ENCODE measurements at places on chromosomes 6 and 20.

- no peak for DNase-seq
Measured at GRCh38 chr6:33763483-33763882, 16.8 kb upstream of the IP6K3 start.

DNA sequence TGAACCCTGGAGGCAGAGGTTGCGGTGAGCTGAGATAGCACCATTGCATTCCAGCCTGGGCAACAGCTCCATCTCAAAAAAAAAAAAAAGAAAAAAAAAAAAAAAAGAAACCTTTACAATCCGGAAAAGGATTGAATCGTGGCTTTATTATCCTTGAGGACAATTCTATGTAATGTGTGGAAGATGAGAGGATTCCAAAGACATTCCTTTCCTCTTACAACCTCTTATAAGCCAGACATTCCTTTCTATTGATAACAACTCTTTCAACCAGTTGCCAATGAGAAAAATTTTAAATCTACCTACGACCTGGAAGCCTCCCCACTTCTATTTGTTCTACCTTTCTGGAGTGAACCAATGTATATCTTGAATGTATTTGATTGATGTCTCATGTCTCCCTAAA is 91.2 kb upstream of the EEF1E1 start:
- no peak for DNase-seq

DNA sequence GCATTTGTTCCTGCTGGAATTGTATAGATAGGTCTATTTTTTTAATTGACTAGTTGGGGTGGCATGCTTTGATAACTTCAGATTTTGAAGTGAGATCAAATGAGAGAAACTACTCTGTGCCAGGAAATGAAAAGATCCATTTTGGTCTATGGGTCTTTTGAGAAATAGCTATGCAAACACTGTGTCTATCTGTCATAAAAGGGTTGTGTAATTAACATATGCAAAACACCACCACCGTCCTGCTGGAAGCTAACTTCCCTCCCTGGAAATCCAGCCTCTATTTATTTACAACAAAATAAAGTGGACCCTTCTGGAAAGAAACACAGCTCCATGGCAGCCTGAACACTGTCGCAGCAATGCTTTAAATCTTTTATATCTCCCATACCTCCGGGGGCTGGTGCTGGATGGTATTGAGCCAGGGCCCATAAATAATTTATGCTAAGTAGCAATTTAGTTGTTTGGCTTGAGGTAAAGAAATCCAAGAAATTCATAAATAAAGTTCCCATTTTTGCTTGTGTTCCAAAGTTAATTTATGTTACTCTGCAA is 244.2 kb upstream of the POU3F2 start:
- DNase-seq = no peak

DNA sequence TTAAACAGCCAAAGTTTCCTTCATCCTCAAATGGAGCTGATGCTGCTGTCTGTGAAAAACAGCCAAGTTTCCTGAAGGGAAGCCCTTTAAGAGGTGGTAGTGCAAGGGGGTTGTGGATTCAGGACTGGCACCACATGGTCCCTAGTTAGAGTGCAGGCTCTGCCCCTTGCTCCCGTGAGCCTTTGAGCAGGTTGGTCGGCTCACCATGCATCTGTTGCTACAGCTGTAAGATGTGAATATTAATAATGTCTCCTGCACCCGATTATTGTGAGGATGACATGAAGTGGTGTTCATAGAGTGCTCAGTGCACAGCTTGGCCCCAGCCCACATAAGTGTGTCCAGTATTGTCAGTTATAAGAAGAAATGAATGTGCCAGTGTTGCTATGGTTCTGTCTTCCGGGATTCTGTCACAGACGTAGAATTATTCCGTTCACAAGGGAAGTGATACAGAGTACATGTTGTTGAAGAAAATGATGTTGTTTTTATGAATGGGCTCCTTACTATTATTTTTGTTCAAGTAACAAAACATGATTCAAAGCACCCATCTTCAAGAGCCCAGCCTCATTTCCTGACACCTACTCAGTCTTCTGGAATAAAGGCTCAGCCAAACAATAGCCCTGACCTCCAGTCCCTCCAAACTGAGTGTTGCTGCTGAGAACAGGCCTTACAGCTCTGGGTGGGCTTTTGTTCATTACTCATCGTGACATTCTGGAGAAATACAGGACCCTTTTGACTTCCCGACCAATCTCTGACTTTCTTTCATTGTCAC is 2.9 kb upstream of the PKIG start:
- no peak for DNase-seq

DNA sequence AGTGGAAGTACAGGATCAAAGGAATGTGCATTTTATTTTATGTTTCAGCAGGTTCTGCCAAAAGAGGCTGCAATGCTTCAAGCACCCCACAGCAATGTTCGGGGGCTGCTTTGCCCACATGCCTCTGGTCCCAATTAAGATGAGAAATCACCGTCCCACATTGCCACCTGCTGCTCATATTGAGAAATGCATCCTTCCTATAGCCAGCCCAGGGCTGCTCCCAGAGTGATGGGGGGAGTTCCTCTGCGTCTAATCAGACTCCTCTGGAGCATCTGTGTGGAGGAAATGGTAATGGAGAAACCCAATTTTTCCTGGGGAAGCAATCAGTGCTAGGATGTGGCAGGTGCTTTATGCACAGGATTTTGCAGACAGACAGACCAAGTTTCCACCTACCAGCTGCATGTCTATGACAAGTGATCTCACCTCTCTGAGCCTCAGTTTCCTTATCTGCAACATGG is 33.7 kb downstream of the PTGIS start:
- no peak for DNase-seq

GRCh38 chr6:56911847-56912246 is 43.1 kb upstream of the BEND6 start:
- DNase-seq = no peak

GRCh38 chr6:72246926-72247325 is 360.6 kb downstream of the RIMS1 start:
- DNase-seq = no peak

DNA sequence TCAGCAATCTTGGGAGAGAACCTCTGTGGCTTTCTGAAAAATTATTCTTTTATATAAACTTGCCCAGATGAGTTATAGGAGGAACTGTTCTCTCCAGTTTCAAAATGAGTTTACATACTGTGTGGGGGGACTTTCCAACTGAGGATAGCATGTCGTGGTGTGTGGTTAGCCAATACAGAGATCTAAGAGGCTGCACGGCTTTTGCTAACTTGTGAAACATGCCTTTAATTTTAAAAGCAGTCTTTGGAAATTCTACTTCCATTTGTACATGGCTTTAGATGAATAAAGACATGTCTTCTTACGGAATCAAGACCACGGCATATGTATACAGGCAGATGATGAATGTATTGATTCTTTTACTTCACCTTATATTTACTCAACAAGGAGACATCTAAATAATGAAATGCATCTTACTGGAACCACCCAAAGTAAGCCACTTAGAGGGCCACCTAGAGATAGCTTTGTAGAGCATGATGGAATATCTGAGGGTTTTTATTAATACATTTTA is 39.8 kb downstream of the HIVEP1 start:
- no peak for DNase-seq

DNA sequence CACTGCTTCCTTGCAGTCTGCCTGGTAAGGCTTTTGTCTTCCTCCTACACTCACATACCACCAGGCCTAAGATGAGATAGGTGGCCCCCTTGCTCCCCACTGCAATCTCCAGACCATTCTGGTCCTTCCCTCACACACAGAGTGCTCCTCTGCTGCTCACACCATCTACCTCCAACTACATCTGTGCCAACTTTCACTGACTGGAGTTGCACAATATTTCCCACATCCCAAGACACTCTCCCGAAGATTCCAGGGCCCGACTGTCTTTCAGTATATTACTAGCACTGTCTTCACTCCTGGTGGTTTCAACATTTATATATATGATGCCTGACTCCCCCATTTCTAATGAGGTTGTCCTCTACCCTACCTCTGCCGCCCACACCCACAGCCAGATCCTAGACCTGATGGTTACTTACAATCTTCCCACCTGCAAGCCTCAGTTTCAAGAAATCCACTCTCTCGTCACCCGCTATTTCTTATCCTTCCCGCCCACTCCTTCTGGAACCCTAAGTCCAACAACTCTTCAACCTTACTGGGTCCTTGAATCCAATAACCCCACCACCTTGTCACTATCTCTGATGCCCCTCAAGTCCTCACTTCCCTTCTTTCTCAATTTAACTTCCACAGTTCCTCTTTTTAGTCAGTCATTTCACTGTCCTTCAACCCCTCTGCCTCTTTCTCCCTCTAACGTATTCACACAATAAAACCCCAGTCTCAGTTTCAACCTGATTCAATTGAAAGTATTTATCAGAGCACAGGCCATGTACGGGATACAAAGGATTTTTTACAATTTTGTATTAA is 21.6 kb downstream of the RALGAPA2 start:
- DNase-seq = no peak

- no peak for DNase-seq
Measured at GRCh38 chr20:21640556-21640955, 64.9 kb upstream of the PAX1 start.

- DNase-seq = no peak
Measured at GRCh38 chr6:15483060-15483459, 179.8 kb downstream of the DTNBP1 start.

GRCh38 chr20:54848984-54849538 is 373.7 kb downstream of the DOK5 start:
- DNase-seq = no peak

Data from activated T-helper 1 cell treated with anti-CD3 and anti-CD28 coated beads, Interleukin-2, amount 50 U/mL, for 16 hours (primary cell).